ENCODE measurements at places on chromosomes 7 and 10. TPM values are rescaled to one million over a fixed set of nuclear protein-coding genes. Genes with fewer than 3 reads are reported as not detected.

Gene SKIDA1
- total RNA-seq: 1.5 TPM

Gene HOXA1
- 0.44 TPM for total RNA-seq

Gene OR2A7
- total RNA-seq: 2.9 TPM

Gene AUTS2
- 23.5 TPM for total RNA-seq

Gene PLXNA4
- total RNA-seq: 112 TPM

Gene GPR85
- 1.7 TPM for total RNA-seq

Gene PAPSS2
- 42.9 TPM for total RNA-seq

Gene CUBN
- total RNA-seq: 1.9 TPM

Gene MEOX2
- total RNA-seq: 32.6 TPM

Gene SPACDR
- 0.68 TPM for total RNA-seq

Gene SUN3
- not detected for total RNA-seq

Gene NKX2-3
- not detected for total RNA-seq

Gene KCNK18
- total RNA-seq: not detected

Gene SDK1
- 11.2 TPM for total RNA-seq

Gene GBX1
- not detected for total RNA-seq

Gene STRIP2
- 0.57 TPM for total RNA-seq

All from subcutaneous adipose tissue (tissue), 4 donors.